ENCODE measurements at places on chromosomes 5 and 9.

GRCh38 chr5:157767689-157768088 lies 24.2 kb downstream of the LSM11 start:
- DNase-seq = no peak

- DNase-seq = no peak
Measured at GRCh38 chr5:149181732-149182131, 40.4 kb downstream of the ABLIM3 start.

DNA sequence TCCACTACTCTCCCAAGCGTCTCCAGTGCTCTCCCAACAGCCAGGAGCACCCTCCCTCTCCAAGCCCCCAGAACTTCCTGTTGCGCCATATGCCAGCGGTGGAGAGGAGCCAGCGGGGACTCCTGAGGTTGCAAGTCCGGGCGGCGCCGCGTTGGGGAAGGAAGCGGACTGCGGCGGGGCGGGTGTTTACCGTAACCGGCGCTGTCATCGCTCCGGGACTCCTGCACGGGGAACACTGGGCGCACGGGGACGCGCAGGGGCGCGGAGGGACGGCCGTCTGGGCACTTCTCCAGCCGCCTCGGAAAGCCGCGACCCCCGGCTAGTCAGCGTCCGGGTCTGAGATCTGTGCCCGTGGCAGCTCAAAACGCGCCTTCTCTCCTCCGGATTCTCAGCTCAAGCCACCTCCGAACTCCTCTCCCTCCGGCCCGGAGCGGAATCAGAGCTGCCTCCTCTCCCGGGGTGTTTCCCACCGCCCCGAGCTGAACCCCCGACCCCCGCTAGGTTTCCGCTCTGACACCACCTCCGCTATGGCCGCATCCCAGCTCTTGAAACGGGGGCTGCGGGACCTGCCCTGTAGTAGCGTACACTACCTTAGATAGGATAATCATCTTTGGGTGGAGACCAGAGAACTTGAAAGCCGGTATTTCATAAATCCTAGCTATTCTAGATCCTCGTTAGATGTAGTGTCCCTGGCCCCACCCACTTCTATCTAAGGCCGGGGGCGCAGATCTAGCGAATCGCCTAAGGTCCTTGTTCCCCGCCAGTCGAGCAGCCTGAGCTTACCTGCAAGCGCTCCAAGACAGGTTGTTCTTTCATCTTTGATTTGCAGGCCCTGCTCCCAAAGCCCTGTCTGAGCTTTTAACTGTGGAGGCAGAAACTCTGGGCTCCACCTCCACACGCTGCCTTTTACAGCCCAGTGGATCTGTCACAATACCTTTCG lies at the start of gene TRPM6:
TRPM6 (minus strand) TSS at position 881 of the 940 bp plus-strand sequence; CDS start at position 816, 65 bp downstream.
- peak; percentile 2 for DNase-seq

DNA sequence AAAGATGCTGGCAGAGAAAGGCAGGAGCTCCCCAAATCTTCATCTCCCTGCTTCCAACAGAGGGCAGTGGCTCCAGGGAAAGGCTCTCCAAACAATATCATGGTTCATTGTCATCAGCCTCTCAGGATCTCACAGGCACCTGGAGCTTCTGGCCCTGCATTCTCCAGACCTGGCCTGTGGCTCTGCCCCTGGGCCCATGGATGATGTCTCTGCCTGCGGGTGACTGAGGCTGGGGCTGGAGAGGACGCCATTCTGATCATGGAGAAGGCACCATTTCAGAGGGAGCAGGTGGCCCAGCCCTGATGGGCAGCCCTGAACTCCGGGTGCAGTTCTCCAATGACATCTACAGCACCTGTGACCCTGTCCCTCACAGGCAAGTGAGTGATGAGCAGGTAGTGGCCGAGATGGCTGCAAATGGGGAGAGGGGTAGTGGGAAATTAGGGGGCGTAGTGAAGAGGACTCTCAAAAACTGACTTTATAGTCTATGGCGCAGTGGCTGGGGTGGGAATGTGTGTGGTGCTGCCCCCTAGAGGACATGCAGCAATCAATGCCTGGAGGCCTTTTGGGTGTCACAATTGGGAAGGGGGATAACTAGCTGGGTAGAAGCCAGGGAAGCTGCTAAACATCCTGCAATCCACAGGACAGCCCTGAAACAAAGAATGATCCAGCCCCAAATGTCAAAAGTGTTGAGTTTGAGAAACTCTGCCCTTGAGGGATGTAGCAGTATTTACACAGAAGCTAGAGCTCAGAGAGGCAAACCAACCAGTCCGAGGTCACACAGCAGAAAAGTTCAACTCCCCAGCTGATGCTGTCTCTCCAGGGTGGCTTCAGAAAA lies 3.2 kb downstream of the SH3PXD2B start:
- peak; percentile 26 for DNase-seq

DNA sequence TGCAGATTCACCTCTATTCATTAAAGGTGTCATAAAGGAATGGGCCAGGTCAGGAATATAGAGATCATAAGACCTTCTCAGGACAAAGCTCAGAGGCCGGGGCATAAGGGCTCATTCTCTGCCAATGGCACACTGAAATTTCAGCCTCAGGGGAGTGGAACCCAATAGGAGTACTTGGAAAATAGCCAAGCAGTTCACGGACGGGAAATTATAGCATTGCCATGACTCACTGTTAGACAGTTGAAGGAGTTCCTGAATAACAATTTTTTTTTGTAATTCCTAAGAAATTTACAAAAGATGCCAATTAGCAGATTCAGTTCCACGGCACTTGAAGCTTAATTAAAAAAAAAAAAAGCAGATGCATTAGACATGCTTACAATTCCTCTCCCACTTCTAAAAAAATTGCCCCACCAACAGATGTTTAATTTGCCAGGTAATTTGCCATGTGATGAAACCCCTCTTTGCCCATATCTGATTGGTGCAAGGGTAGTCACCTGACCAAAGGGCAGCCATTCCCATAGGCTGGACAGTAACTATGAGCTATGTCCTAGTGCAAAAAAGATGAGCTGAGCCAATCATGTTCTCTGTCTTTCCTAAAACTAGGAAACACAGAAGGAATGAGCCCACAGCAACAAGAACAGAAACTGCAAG lies 58.6 kb downstream of the PTCD2 start:
- DNase-seq = no peak

DNA sequence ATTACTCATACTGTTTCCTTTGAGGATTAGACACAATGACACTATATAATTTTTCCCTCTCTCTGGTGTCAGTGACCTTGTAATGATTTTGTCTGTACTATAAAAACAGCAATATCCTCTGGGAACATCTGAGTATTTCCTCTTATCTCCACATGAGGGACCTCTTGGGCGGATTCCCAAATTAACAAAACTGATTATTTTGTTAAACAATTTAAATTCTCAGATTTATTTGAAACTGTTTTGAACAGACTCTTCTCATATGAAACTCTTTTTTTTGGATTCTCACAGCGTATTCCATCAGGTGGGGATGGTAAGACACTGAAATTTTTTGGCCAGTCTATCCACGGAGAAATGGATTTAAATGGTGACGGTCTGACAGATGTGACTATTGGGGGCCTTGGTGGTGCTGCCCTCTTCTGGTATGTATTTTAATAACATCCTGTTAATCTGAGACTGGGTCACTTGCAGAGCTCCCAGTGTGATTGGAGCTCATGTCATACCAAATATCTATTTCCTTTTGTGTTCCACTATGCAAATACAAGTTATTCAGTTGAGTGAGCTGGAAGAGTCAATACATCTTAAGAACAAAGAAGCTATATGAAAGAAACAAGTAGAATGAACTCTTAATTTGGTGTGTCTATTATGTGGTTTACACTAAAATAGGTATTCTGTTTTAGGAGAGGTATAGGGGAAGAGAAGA lies 73.8 kb upstream of the ITGA2 start:
- peak; percentile 49 for DNase-seq

DNA sequence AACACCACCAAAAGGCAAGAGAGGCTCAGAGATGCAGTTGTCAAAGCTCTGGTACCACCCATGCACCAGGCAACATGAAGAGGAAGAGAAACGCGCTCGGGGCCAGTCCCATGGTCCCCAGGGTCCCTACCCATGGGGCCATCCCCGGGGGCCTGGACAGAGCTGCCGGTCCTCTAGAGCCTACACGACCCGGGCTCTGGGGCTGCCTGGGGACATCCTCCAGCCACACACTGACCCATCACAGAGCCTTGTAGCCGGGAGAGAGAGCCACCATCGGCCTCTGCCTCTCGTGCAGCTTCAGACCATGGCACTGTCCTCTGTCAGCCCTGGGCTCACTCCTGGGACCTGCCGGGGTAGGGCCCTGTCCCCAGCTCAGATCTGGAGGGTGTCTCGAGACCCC lies 23.7 kb downstream of the VAV2 start:
- DNase-seq = no peak

DNA sequence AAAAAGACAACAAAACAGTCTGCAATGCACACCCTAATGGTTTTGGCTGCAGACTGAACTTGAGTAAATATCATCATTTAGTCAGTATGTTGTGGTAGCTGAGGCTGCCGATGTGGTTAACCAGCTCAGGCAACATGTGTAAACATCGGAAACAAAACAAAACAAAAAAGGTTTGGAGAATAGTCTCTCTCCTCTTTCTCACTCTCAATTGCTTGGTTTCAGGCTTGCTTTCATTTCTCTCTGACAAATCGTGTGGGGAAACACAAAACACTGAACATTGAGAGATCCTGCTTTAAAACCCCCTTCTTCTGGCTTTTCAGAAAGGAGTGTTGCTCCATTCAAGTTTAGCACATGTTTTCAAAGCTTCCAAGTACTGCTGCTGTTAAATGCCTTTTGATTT lies 453.3 kb downstream of the BNC2 start:
- no peak for DNase-seq

- no peak for DNase-seq
Measured at GRCh38 chr5:112154940-112155686, 264.0 kb downstream of the EPB41L4A start.

DNA sequence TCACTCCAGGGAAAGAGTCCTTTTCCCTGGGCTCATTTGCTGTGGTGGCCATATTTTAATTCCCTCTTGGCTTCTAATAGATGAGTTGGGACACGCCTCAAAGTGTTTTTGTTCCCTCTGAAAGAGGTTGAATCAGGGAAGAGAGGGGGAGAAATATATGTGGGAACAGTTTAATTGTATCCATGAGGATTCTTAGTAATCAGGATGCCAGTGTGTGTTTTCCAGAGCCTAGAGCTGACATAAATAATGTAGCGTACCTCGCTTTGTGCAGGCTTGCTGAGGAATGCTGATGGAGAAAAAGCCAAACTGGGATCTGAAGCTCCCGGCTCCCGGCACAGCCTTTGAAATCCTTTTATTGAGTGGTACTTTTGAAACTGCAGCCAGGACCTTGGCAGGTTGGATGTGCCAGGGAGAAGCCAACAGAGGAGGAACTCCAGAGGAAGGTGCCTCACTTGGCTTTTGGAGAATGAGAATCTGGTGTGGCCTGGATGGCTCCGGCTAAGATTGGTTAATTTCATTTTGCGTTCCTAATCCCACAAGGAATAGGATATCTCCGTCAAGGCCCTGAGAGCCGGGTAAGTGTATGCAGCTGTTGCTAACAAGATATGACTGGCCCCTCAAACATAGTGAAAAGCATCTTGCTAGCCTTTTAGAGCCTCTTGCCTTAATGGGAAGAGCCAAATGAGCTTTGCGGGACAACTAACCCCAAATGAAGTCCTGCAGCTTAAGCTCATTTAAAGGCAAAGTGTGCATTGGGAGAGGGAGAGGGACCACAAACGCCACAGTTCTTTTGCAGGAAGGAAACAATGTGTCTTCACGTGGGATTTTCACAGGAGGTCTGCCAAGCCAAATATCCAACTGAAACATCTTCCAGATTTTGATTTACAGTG lies 471.1 kb upstream of the WWC1 start:
- no peak for DNase-seq

GRCh38 chr5:177314376-177315342 lies 3.0 kb upstream of the MXD3 start:
- DNase-seq = no peak

DNA sequence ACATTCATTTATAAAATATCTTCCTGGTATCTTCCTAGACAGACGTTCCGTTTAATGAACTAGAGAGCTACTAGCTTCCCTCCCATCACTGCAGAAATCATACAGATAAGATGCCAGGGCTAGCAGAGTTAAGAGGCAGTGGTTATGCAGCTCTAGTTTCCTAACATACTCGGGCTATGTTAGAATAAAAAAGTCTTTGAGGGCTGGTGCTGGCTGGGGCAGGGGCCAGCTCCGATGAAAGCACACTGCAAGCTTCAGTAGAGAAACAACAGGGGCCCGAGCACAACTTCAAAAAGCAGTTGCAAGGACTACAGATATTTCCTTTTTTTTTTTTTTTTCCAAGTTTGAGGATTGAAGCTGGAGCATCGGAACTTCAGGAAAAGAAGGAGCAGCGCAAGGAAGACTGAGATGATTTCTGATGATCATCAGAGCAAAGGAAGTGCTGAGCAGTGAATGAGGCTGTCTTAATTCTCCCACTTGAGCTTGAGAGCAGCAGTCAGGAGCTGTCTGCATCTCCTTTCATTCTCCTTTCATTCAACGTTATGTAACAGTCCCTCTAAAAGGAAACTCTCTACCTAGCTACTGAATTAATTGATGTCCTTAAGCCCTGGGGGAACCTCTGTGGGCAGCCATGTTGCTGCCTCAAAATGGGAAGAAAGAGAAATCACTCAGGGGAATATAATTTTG lies 47.6 kb upstream of the ADCY2 start:
- no peak for DNase-seq

DNA sequence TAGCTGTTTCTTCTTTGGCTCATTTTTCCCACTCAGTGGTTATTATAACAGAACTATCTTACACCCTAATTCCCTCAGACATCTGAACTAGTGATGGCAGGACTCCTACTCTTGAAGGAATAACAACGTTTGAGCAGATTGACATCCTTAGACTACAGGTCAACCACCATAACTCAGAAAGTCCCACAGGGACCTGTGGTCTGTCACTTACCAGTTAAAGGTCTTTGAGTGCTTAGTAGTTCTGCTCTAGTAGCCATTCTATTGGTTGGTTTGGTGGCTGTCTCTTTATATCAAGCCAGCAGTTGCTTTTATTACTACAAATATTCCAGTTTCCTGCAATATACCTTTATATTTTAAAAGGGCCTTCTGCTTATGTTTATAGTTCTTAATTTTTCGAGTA lies 67.2 kb upstream of the FCHO2 start:
- no peak for DNase-seq

DNA sequence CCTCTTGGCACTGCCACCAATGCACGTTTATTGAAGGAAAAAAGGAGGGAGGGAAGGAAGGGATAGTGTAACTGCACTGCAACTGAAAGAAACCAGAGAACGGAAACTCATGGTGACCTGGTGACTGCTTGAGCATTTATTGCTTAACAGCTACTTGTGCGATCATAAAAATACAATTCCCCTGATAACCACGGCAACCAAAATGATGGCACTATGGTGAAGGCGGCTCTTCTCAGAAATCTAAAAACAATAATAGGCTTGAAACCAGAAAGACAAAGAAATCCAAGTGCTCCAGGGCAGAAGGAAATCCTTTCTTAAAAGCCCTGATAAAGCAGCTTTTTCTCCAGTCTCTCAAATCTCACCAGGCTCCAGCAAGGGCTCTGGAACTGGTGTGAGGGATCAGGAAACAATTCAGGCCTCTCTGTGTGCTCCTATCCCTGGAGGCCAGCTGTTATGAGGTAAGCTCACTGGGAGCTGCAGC lies 1.9 kb downstream of the FBXO10 start:
- DNase-seq = no peak

- DNase-seq = no peak
Measured at GRCh38 chr9:133970581-133971058, 21.5 kb downstream of the VAV2 start.

Data from stimulated activated CD4-positive, alpha-beta T cell treated with anti-CD3 and anti-CD28 coated beads, Interleukin-1b, Interleukin-23, amount 100 ng/mL, for 4 hours (primary cell).